Hematopoietic multipotent progenitor cell treated with erythropoietin and hydrocortisone succinate and interleukin-3 and kit ligand, for 6 days (in vitro differentiated cells): ENCODE measurements at places on chromosomes 4 and X.

- DNase-seq = no peak
These were observed 114.8 kb downstream of the STOX2 start for GRCh38 chr4:184019667-184020623.

GRCh38 chr4:147830987-147831386 is 99.1 kb downstream of the ARHGAP10 start:
- DNase-seq = no peak

GRCh38 chr4:17704020-17704650 is 77.3 kb downstream of the FAM184B start:
- DNase-seq = no peak

DNA sequence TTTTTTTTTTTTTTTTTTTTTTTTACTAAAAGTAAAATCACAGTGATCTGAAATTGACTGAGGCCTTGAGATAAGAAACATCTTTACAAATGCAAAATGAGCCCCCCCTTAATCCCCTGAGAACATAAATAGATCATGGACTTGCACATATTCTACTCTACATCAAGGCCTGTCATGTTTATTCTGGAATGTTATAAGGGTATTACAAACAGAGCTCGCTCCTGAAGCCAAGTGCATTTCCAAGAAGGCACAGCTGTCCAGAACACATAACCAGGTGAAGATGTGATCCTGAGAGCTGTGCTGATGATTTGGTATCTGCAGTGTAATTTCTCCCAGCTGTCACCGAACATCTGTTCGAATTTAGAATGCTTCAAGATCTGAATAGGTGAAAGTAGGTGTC is 384.5 kb downstream of the GPAT3 start:
- DNase-seq = no peak

GRCh38 chrX:30196322-30196721 is 19.0 kb upstream of the MAGEB2 start:
- DNase-seq = peak; percentile 14

DNA sequence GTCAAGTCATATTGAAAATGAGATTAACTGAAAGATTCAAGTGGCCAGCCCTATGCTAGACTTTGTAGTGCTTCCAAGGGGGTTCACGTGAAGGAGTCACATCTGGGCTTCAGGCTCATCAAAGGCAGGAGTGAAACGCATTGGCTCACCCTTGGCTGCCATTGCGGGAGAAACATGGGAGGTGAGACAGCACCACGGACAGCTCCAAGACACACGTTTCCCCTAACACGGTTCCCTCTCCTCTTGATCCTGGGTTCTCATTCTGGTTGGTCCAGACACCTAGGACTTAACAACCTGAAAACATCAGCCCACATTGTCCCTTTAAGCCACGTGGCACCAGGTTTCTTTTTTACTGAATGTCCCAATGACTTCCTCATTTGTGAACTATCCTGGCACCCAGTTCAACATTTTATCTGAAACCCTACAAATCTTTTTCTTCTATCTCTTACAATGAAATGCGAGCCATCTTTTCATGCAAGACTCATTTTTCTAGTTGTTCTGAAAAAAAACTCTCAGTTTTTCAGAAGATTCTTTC is 279.0 kb upstream of the VCX3A start:
- peak; percentile 0 for DNase-seq

GRCh38 chr4:52638717-52639116 is 20.4 kb downstream of the USP46 start:
- DNase-seq = peak; percentile 51

GRCh38 chr4:8024073-8024786 is 84.6 kb upstream of the AFAP1 start:
- DNase-seq = no peak

- no peak for DNase-seq
These were observed 18.7 kb upstream of the ZNF827 start for GRCh38 chr4:145957302-145957701.

GRCh38 chrX:132463411-132463810 is 25.4 kb downstream of the MBNL3 start:
- DNase-seq = peak; percentile 51

DNA sequence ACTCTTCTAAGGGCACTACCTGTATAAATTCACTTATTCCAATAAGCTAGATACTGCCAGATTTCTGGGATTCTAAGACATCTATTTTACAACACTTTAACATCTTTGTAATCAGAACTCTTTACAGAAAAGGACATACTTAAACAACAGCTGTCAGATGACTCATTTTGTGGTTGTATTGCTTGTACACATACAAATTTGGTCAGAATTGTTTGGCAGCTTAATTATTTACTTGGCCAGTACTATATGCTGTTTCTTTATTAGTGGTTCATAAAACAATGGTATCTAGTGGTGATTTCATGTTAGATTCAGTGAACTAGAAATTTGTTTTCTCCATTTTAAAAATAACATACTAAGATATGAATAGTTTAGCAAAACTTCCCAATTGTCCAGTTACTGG is 27.2 kb downstream of the PALLD start:
- no peak for DNase-seq

DNA sequence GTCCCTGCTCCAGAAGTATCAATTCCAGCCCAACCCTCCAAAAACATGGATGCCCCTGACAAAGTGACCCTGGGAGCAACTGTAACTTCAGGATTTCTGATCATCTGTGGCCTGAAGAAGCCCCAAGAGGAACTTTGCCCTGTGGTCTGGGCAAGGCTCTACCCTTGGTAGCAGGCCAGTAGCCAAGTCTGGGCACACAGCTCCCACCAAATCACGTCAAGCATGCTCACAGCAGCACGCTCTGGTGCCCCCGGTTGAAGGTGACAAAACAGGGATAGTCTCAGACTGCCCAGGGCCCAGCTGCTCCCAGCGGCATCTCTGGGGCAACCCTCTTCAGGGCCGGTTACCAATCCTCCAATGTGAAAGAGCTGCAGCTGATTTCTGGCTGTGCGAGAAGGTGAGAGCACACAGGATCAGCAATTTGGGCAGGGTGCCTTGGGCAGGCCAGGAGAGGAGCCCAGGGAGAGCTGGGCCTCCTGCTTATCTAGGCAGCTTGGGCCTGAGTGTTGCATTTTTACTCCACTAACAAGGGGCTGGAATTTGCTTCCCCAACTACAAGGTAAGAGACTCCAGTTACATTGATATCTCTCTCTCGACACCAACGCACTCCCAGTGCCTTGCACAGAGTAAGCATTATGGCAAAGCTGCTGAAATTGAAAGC is 418.1 kb downstream of the BCOR start:
- DNase-seq = no peak

DNA sequence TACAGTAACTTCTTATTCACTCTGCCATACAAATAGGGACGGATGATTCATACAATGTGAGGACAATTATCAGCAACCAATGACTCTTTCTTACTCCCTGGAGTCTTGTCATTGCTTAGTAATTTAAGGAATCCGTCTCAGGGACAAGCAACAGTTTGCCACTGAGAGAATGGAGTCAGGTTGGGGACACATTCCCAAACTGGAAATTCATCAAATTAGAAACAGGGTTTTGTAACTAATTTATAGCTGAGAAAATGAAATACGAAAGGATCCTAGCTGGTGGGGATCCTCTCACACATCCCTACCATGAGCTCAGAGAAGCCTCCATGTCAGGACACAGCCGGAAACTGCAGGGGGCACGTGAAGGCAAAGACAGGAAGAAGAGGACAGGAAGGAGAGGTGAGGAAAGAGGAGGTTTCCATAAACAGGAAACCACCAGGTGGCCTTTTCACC is 50.4 kb upstream of the KDR start:
- no peak for DNase-seq

DNA sequence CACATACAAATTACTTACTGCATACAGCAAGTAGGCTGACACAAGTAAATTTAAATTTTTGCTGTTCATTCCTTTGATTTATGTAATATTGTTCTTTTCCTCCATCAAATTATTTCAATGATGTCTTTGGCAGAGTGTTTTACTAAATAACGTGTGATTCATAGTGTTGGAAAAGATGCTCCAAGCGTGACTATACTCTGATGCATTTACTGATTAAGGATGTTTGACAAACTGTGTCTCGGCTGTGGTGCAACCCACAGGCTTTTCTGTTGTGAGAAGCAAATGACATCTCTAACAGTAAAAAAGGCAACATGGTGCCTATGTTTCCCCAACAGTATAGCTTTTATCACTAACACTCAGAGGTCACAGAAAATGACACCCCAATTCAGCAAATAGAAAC is 540.9 kb downstream of the PPP4R3C start:
- DNase-seq = no peak

- no peak for DNase-seq
These were observed 147.0 kb upstream of the SH3RF1 start for GRCh38 chr4:169417629-169418282.

DNA sequence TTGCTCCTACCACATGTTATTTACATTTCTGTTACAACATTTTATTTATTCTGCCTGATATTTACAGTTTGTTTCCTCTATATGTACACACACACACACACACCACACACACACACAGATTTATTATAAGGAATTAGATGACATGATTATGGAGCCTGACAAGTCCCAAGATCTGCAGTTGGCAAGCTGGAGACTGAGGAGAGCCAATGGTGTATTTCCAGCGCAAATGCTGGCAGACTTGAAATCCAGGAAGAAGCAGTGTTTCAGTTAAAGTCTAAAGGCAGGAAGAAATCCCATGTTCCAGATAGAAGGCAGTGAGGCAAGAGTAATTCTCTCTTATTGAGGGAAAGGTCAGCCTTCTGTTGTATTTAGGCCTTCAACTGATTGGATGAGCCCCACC is 1.8 kb upstream of the KLHL4 start:
- DNase-seq = no peak

GRCh38 chr4:185118876-185119275 is 24.2 kb upstream of the SLC25A4 start:
- no peak for DNase-seq

GRCh38 chrX:38216642-38217041 is 4.0 kb downstream of the SRPX start:
- no peak for DNase-seq

DNA sequence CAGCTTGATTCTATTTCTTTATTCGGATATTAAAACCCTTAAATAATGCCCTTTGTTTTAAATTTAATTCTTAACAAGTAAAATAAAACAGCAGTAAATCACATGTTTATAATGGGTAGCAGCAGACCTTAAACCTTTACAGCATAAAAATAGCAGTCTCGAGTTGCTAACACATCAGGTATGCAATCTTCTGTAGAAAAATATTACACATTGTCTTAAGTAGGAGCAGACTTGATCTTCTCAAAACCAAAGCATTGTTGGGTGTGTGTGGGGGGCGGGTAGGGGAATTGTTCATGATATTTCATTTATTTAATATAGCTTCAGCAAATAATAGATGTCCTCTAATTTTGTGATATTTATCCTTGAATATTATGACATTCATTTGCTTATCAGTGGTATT is 331.4 kb downstream of the PCDH7 start:
- no peak for DNase-seq

DNA sequence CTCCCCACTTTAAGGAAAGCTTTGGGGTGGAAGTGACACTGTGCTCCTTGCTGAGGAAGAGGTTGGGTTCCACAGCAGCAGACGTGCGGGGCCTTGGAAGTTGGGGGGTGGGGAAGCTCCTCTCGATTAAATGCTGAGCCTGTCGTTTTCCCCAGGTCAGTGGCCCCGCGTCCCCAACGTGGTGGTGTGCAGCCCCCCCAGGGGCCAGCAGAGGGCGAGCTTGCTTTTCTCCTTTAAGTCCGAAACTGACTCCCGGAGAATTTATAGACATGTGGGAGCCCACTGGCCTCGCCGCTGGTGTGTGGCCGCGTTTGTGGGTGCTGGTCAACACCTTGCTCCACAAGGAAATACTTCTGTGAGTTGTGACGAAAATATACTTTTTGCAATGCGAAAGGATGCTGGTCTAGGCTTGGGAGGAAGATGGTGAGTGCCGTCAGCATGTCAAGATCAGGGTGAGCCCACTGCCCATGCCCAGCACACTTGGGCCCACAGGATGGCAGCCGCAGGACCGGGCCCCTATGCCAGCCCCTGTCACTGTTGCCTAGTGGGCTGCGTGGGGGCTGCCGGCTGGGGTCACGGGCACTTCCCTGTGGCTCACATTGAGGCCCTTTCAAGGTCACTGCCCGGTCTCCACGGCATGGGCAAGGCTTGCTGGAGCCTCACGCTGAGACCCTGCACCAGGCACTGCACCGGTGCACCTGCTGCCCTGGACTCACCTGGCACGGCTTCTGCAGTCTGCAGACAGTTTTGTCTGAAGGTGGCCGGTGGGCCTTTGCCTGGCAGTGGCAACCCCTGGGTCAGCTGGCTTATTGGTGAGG is 9.4 kb downstream of the UVSSA start:
- DNase-seq = peak; percentile 78

DNA sequence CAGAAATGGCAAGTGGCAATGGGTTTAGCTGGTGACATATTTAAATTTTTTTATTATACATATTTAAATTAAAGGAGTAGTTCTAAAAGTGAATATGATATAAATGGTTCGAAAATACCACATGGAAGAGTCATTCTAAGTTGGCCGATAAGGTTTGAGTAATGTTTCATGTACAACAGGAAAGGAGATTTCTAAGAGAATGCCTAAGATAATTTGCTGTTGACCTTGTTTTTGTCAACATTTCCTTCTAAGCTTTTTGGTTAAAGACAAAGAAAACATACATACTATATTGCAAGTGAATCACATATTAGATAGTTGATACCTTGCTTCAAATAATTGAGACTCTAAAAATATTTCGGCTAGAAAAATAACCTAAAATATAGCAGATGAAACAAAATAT is 526.6 kb upstream of the SLIT2 start:
- DNase-seq = no peak

- DNase-seq = peak; percentile 88
These were observed 9.2 kb downstream of the GUCY1A1 start for GRCh38 chr4:155675709-155676429.

- DNase-seq = peak; percentile 60
These were observed 48.1 kb downstream of the RAB40AL start for GRCh38 chrX:102985192-102985591.

DNA sequence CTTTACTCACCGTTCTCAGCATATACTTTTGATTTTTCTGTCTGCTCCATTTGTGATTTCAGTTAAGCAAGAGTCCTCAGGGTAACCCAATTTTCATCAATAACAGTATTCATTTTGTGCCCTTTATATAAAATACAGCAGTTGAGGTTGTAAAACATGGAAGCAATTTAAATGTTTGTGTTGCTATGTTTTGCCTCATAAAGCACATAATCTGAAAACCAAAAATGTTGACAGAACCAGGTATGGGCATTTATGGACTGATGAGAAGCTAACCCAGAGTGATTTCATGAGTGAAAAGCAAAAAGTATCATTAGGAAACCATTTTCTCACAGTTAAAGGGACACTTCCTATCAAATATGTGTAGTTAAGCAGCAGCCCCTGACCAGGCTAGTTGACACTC is at the start of gene ASIC5:
Gene ASIC5, minus strand, starts transcription at position 101 of the 400 bp plus-strand sequence. Its CDS starts 51 bp downstream, at position 50.
- DNase-seq = no peak

DNA sequence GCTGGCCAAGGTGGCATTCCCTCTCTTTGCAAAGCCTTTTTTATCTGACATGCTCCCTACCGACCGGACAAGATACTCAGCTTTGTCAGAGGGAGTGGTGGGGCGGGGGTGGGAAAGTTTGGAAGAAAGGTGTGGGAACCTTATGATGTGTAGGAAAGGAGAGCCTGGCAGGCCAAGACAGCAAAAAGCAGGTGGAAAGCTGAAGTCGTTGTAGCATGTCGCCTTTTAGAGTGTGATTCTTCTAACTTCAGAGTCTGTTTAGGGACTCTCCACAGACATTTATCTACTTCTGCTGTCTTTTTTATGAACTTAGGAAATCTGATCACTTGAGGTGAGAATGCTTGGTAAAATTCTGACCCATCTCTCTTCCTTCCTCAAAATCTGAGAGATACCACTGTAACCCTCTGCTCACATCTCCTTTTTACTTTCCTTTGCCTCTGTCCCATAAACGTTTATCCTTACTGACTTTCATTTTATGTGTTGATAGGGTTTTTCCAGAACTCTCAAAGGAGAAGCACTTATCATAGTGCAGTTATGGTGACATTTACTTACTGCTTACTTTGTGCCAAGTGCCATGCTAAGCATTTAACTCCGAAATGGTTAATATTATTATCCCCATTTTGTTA is 8.2 kb upstream of the RUFY3 start:
- DNase-seq = no peak
